ENCODE measurements at places on chromosomes 16 and 17.

GRCh38 chr17:9226794-9227135, 205.5 kb downstream of the NTN1 start:
- no peak for DNase-seq

DNA sequence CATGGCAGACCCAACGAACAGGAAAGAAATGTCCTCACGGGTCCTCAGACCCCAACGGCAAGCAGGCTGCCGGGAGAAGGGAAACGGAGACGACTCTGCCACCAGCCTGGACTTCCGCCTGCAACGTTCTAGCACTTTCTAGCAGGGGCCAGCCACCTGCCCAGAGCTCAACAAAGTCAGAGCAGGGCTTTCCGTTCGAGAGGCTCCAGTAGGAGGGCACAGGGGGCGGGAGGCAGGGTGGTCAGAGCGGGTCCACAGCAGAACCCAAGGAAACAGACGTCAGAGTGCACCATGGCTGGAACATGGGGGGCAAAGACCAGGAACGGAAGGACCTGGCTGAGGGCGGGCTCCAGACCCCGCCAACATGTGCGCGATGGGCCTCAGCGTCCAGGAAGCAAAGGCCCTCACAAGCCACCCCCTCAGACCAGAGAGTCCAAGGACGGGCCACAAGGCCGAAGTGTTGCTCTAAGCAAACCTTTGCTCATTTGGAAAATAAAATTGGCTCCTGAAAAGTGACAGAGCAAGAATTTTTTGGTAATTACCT, 29.4 kb upstream of the C16orf95 start:
- DNase-seq: no peak

- no peak for DNase-seq
Measured at GRCh38 chr17:10021272-10021984, 116.4 kb upstream of the RCVRN start.

DNA sequence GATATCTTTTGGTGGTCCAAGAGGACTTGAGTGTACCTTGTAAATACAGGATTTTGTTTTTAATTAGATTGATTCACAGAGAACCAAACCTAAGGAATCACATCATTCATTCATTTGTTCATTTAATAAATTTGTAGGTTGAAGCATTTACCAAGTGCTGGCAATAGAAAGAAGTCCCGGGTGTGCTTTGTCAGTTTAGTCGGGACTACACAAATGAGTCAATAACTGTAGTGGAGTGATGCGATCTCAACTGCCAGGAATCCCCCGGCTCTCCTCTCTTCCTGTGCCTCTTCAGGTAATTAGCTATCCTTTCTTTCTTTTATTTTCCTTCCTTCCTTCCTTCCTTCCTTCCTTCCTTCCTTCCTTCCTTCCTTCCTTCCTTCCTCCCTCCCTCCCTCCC, 1.4 kb upstream of the WWOX start:
- DNase-seq: no peak

- DNase-seq: no peak
Measured at GRCh38 chr17:1267471-1267943, 2.7 kb upstream of the BHLHA9 start.

All from liver (tissue), 10 donors.